GM04503 (cell line): ENCODE measurements at places on chromosomes 6 and 20.

DNA sequence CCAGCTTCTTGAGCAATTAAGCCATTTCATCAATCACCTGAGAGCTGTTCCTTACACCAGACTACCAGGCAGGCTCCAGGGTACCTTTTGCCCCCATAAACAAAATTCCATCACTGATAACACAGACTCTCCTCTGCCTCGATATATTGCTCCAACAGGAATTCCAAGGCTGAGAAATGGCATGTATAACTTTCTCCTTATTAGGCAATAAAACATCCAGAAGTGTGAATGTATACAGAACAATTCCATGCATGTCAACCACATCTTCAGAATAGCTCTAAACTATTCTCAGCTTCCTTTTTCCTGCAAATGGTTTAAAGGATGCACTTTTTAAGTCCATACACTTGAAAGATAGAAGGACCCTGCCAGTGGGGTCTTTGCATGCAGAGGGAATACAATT, 73.8 kb downstream of the EDN3 start:
- no peak for DNase-seq

- no peak for DNase-seq
These were observed 617.2 kb upstream of the ID4 start for GRCh38 chr6:19219931-19220330.

- DNase-seq, result no peak
These were observed 28.1 kb upstream of the MTCL3 start for GRCh38 chr6:127547215-127547614.

DNA sequence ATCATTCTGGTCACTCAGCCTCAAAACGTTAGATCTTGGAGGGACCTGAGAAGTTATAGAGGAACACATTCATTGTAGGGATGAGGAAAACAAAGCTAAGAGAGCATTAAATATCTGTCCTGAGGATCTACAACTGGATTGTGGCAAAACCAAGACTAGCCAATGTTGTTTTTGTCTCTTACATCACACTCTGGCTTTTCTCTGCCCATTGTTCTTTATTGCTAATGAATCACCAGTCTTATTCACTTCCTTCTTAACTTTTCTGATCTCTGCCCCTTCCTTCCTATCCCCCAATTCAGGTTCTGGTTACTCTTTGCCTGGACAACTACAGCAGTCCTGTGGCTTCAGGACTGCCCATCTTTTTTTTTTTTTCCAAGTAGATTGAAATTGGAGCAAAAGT, 57.0 kb upstream of the PREP start:
- DNase-seq, result no peak

DNA sequence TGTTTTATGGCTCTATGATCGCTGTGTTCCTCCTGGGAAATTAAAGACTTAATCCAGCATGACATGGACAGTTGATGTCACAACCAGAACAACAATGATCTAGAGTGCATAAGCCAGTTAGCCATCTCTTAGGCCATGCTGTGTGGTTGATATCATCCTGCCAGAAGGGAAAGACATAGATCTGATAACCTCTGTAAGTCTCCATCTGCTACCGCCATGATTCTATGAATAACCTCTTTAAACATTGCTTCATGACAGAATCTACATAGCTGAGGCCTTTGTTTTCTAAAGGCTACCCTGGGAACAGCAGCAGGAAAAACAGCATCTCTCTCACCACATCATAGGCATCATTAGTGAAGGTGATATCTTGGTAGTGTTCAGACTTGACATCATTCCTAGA, 117.6 kb upstream of the PHACTR1 start:
- DNase-seq, result no peak

- DNase-seq, result no peak
These were observed 15.6 kb upstream of the BICRAL start for GRCh38 chr6:42766163-42766670.

GRCh38 chr20:64000906-64001305, 20.0 kb downstream of the PRPF6 start:
- DNase-seq, result no peak

- no peak for DNase-seq
These were observed 60.8 kb upstream of the RPS6KA2 start for GRCh38 chr6:166687879-166688205.

DNA sequence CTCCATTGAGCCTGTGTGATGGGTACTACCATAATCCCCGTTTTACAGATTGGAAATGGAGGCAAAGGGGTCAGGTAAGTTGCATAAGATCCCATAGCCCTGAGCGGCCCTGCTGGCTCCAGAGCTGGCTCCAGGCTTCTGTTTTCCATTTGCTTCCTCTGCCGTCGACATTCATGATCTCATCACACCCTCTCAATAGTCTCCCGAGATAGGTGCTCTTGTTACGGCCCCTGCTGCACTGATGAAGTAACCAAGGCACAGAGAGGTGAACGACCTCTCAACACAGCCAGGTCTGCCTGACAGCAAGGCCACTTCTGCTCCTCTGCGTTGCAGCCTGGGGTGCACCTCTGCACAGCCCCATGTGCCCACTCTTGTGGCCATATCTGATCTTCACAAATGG, 16.9 kb downstream of the CDH22 start:
- DNase-seq, result no peak

GRCh38 chr6:133128191-133128590, 113.0 kb upstream of the EYA4 start:
- no peak for DNase-seq

GRCh38 chr6:134422426-134423231, 104.7 kb upstream of the SGK1 start:
- DNase-seq, result peak; percentile 99

DNA sequence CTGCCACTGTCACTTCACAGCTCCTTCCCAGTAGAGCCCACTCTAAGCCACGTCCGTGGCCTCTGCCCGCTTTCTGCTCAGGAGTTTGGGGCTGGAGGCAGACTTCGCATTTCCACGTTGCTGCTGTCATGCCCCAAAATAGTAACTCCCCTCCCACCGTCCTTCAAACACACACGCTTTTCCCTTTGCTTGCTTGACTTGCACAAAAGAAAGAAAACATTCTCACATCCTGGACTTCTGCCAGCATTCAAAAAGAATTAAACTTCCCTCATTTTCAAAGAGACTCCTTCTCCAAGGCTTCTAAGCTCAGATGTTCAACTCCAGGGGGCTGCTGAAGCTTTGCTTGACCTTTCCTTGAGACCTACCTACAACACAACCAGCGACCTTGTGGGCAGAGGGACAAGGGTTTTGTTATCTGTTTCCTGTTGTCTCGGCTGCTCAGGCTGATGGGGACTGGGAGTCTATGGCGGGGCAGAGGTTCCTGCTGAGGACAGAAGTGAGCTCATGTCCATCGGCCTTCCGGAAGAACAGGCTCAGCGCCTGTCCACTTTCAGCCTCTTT, 263.8 kb upstream of the FOXQ1 start:
- no peak for DNase-seq

DNA sequence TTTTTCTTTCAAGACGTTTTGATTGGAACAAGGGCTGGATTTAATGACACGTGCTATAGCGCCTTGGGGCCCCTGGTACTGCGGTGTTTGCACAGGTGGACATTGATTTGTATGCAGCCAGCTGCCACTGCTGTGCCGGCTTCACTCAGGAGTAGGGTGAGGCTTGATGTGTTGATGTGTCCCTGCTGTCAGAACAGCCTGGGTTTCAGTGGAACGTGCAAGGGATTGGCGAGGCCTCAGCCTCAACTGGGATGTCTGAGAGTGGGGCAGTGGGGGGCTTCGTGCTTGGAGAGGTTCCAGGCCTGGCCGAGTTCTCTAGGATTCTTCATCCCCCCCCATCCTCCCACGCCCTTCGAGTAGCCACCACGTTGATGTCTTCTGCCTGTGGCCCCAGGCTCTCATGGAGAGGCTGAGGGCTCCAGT, 23.0 kb downstream of the PYGB start:
- no peak for DNase-seq

DNA sequence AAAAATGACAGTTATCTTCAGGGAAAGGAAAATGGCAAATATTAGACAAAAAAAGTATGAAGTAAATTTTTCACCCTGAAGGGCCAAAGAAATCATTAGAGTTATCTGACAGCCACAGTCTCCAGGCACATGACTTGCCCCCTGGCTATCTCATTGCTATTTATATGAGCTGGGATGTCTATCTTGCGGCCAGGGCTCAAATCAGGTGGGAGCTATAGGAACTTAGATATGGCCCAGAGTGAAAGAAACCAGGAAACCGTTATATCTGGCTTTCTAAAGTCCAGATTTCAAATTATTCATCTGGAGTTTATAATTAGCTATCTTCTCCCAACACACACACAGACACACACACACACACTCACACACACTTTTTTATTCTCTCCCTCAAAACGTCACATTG, 135.3 kb upstream of the EEF1E1 start:
- no peak for DNase-seq

DNA sequence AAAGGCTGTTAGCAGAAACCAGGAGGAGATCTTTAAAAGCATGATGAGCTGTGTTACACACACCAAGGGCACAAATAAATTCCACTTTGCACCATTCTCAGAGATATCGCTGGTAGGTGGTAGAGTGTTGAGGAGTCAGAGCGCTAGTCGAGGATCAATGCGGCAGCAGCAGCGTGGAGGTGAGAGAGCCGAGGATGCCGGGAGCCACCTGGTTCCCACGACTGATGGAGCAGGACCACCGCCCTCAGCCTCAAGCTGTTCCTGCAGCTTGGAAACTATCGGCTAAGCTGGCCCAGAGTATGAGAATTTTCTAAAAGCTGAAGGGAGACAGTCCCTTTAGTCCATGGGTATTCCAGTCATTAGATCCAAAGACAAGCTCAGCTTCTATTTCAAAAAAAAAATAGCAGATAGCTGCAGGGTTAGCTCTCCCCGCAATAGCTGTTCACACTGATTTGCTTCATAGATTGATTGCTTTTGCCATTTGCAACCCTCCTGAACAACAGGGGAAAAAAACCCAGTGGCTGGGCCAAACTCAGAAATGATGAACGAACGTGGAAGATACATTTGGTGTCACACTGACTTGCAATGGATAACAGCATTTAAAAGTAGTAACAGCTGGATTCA, 106.2 kb downstream of the LCA5 start:
- no peak for DNase-seq

DNA sequence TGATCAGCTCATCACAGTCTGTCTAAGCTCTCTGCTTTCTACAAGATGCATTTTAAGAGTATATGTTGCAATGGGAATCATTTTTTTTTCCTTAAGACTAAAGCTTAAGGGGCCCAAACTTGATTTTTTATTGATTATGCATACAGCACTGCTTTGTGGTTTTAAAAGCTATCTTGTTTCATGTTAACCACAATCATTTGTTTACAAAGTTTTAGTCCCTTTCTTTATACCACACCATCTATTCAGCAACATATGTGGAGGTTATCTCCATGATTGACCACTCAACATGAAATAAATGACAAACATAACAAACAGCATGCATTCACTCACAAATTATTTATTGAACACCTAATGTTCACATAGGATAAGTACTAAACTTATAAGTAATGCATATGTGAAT, 119.1 kb downstream of the FHL5 start:
- DNase-seq, result no peak

DNA sequence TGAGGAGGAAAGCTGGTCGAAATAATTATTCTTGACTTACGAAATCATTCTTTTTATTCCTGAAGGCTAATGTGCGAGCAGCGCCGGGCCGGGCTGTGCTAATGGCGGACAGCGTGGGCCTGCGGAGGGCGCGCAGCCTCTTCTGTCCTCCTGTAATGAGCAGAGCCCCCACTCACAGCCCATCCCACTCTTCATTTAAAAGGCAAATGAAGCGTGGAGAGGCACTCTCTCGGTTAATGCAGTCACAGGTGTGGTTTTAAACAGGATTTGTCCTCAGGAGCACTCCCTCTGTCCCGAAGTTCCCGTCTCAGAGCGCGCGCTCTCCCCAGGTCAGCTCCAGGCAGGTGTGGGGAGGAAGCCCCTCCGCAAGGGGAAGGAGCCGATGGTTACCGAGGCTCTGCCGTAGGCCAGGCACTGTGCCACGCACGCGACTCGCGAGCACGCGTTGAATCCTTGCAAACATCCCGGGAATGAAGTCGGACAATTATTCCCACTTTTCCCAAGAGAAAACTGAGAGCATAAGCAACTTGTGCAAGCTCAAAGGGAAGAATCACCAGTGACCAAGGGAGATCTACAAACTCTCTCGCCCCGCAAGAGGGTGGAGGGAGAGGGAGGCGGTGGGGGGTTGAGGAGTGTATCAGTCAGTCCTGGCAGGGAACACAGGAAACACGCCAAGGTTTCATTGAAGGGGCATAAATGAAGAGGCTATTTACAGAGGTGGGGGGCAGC, 35.5 kb upstream of the ZFAND3 start:
- DNase-seq, result no peak

GRCh38 chr20:47784599-47785310, 526 bp downstream of the SULF2 start:
- DNase-seq, result peak; percentile 11

DNA sequence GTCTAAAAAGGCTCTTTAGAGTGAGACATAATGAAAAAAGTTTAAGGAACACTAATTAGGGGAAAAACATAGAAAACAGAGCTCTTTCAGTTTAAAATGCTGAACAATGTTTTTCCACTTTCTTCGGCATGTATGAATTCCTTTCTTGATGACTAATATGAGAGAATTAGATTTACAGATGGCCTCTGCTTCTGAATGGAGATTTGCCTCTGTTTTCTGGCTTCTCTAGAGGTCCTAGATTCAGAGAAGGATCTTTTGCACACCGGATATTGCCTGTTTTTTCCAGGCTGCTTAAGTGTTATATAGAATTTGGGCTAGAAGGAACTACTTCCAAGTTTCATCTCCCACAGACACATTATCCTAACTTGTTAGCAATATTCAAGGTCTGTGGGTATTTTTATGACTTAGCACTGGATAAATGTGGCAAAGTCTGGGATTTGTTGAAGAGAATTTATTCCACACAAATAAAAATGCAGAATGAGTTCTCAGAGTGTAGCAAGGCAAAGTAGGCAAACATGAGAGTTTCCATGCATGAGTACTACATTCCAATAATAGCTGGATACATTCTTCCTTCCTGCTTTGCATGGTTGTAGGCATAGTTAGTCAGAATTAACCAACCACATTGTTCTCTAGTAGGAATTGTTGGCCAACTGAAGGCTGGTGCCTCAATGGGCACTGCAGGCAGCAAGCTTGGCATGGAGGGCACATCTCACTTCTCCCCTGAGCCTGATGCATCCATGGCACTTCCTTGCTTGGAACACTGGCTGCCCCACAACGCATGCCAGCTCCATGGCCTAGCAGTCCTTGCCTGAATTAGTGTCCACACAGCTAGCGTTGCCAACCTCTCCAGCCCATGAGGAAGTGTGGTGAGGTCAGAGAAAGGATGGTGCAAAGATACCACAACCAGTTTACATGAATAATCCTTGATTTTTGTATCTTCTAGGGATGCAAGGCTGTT, 224.2 kb downstream of the CLIC5 start:
- DNase-seq, result peak; percentile 72

GRCh38 chr20:40283689-40284088, 405.3 kb downstream of the MAFB start:
- DNase-seq, result no peak

GRCh38 chr6:23659125-23659524, 466.9 kb upstream of the NRSN1 start:
- DNase-seq, result no peak

GRCh38 chr20:49980140-49981008, 2.4 kb upstream of the SNAI1 start:
- DNase-seq, result no peak

GRCh38 chr20:23149623-23150279, 63.6 kb upstream of the CD93 start:
- no peak for DNase-seq
